Amygdala (tissue), 56 donors: ENCODE measurements at places on chromosomes 16 and 17.

GRCh38 chr17:32267690-32268205, 2.1 kb downstream of the RHBDL3 start:
- DNase-seq, result no peak

DNA sequence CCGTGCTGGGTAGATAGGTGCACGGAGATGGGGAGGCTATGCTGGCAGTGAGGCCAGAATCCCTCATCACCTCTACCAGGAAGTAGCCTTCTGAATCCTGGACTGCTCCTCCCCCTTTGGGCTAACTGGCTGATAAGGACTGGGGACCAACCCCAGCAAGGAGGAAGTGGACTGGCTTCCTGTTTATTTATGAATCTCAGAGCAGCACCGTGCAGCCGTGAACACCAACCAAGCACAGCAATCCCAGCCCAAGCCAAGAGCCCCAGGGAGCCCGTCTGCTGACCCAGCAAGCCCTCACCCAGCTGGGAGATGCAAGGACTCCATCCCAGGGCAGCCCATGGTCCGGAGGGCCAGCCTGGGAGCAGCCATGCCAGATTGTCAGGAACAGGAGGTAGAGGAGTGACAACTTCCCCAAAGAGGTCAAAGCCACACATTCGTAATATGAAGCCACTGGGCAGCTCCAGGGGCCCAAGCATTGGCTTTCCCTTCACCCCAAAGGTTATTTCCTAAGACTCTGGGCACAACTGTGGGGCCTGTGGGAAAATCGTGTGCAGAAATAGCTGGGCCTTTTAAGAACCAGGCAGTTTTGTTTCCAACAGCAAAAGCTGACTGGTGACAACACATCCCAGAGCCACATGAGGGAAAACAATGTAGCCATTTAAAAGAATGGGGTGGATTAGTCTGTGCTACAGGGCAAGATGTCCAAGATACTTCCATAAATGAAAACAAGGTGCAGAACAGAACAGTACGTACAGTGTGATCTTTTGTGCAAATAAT, 23.9 kb downstream of the PHB1 start:
- no peak for DNase-seq

DNA sequence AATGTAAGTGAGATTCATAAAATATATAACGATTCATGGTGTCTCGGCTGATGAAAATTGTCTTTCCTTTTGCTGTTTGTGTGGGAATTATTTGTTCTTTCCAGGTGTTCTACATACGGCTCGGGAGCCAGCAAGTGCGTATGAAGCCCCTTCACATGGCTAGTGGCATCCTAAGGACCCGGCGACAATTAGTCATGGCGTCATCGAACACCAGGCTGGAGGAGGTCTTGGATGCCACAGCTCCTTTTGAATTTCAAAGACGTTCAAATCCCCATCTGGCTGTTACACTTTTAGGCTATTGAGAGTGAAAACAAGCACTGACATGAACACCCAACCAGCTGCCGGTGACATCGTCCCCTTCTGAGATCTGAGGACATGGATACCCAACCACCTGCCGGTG, 397.7 kb upstream of the TNRC6C start:
- DNase-seq, result no peak

- DNase-seq, result no peak
Observed at GRCh38 chr17:158379-158778, 21.0 kb downstream of the SCGB1C2 start.

DNA sequence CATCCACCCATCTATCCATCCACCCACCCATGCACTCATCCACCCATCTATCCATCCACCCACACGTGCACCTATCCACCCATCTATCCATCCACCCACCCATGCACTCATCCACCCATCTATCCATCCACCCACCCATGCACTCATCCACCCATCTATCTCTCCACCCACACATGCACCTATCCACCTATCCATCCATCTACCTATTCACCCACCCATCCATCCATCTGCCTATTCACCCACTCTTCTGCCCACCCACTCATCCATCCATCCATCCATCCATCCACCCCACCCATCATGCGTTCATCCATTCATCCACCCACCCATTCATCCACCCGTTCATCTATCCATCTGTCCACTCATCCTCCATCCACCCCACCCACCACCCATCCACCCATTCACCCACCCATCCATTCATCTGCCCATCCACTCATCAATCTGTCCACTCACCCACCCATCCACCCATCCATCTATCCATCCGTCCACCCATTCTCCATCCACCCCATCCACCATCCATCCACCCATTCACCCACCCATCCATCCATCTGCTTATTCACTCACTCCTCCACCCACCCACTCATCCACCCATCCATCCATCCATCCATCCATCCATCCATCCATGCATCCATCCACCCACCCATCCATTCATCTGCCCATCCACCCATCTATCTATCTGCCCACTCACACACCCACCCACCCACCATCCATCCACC, 35.1 kb upstream of the CBFA2T3 start:
- no peak for DNase-seq
